ENCODE measurements at places on chromosomes 1 and 21.

DNA sequence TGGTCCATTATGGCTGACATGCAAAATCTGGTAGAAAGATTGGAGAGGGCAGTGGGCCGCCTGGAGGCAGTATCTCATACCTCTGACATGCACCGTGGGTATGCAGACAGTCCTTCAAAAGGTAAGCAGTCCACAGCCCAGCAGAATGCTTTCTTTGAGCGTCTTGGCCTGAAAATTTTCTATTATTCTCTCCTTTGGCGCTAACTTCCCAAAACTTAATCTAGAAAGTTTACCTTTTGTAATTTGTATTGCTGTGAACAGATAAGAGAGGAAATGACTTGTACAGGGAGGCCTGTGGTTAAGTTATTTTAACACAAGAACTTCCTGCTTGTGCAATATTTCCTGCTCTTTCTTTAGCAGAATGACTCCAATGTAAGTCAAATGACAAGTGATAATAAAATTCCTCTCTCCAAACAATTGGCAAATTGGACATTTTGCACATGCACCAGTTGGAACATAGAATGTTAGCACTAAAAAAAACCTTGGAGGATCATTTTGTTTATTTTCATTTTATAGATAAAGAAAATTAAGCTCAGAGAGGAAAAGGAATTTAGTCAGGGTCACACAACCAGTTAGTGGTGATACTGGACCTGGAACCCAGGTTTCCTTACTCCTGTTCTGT lies 18.9 kb downstream of the CAP1 start:
- no peak for DNase-seq

DNA sequence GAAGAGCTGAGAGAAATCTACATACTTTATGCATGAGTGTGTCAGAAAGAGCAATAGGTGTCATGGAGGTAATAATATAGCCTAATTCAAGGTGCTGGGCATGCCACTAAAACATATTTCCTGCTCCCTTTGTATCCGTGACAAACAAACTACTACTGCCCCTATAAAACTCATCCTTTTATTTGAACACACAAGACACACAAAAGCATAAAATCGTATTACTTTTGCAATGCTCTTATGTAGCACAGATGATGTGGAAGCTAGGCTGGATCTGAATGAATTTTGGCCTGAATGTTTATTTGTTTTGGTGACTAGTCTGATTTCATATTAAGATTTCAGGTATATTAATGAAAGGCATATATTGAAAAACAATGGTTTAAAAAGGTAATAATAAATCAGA lies 239.3 kb upstream of the NEGR1 start:
- DNase-seq, result no peak

DNA sequence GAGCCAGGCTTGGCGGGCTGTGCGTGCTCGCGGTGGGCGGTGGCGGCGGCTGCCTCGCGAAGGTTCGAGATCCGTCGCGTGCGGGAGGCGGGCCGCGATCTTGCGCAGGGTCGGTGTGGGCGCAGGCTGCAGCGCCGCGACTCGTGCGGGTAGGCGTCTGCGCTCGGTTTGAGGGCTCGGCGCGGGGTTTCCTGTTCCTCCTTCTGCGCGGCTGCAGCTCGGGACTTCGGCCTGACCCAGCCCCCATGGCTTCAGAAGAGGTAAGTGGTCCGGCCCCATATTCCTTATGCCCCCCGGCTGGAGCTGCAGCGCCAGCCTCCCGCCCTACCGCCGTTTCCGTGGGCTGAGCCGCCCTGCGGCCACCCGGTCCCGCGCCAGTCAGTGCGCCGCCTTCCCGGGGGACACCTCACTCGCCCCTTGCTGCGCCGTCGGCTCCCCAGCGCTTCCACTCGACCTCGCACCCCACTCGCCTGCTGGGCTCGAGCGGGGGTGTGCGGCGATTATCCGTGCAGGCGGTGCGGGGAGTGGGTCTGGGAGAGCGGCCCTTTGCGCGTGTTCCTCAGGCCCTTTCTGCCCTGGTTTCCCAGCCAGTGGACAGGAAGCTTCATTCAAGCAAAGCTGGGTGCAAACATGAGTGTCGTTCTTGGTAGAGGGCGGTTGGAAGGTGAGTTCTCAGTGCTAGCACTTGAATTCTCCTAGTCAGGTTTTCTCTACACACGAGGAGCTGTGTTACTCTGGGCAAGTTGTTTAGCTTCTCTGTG lies at the start of gene CACYBP:
Gene CACYBP, plus strand, starts transcription at position 12 of the 761 bp plus-strand sequence. Its CDS starts 234 bp downstream, at position 246.
- peak; percentile 53 for DNase-seq

GRCh38 chr21:44845418-44846223 lies 27.8 kb upstream of the SUMO3 start:
- DNase-seq, result peak; percentile 78

DNA sequence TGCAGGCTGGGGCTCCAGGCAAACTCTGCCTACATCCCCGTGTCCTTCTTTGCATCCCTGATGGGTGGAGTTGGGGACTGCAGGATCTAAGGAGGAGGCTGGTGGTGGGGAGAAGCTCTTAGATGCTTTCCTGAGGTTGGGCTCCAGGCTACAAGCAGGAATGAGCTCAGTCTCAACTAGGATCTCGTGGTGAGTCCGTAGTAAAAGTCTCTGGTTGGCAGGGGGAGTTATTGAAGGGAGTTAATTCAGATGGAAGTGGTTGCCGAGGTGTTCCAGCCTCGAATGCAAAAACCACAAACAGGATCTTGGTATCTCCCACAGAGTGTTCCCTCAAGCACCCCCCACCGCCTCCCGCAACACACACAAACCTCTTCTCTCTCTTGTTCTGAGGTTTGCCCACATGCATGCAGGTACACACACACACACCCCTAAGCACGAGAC lies 35.0 kb downstream of the TMCC2 start:
- no peak for DNase-seq

DNA sequence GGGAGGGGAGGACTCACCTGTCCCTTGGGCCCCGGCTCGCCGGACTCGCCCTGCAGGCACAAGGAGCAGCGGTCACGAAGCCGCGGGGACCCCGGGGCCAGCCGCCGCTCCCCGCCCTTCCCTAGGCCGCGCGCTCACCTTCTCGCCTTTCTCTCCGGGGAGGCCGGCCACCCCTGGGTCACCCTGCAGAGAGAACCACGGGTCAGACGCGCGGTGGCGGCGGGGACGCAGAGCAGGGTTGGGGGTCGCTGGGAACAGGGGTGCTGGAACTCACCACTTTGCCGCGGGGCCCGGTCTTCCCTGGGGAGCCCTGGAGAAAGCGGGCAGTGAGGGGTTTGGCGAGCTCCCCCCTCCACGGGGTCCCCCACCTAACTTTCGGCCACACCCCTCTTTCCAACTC lies 13.3 kb downstream of the COL9A2 start:
- DNase-seq, result no peak

GRCh38 chr1:101363891-101364318 lies 127.1 kb downstream of the S1PR1 start:
- DNase-seq, result no peak

GRCh38 chr1:87505391-87505983 lies 176.8 kb downstream of the LMO4 start:
- no peak for DNase-seq

- DNase-seq, result no peak
Observed at GRCh38 chr1:198943484-198944187, 304.8 kb downstream of the PTPRC start.

GRCh38 chr1:208223136-208223535 lies 21.0 kb downstream of the PLXNA2 start:
- no peak for DNase-seq

DNA sequence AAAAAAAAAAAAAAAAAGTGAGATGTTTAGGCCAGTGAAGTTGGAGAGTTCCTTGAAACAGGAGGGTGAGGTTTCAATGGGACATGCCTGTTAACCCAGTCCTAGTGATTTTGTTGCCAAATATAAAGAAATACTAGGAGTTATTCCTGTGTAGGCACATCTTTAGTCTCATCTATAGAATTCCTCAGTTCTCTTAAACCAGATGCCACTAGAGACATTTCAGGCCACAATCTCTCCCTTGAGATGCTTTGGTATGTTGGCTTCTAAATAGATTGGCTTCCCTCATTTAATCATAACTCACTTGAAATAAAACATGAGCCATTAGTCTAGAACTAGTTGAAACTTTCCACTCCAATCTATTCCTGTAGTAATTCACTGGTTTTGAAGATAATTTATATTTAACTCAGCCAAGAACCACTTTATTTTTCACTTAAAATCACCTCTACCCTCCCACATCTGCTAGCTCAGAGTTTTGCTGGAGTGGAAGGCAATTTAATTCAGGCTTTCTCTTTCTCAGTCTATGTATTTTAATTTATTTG lies 29.8 kb downstream of the GPR137B start:
- no peak for DNase-seq

DNA sequence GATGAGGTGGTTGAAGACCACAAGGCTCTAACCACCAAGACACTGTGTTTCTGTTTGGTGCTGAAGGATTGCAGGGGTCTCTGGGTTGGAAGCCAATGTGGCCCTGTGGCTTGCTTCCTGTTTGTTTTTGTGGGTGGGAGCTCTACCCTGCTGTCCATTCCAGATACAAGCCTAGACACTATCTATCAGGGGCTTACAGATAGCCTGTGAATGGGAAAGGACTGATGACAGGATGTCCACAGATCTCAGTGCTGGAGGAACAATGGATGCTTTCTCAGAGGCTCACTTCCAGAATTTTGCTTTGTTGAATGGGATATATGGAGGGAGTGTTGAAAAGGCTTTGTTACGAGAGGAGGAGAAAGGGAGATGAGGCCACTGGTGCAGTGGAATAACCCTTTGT lies 69.7 kb downstream of the NOS1AP start:
- no peak for DNase-seq

- DNase-seq, result no peak
Observed at GRCh38 chr1:226697151-226697928, 41.7 kb downstream of the ITPKB start.

GRCh38 chr1:173134800-173135199 lies 72.3 kb downstream of the TNFSF4 start:
- no peak for DNase-seq

GRCh38 chr1:116753312-116753711 lies 918 bp upstream of the CD2 start:
- no peak for DNase-seq

All from stimulated activated CD8-positive, alpha-beta memory T cell treated with anti-CD3 and anti-CD28 coated beads, Interleukin-4, amount 100 ng/mL, for 48 hours (primary cell).